ENCODE measurements at places on chromosomes 2 and 18.

DNA sequence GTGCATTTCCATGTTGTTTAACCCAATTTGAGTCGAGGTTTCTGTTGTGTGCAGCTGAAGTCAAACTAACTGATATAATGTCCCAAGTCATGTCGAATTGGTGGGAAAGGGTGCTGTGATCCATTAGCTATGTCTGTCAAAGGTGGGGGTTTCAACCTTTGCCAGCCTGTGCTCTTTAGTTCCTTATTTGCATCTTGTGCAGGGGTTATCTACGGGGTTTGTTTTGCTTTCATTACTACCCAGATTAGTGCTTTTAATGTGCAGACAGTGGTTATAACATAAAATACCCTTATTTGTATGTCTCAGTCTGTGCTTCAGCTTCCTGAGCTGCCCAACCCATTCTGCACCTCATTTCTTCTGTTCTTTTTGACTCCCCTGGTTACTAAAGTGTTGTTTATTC, 271.9 kb upstream of the CXCR4 start:
- no peak for DNase-seq

GRCh38 chr2:37671816-37672103, 318 bp upstream of the CDC42EP3 start:
- DNase-seq: no peak

DNA sequence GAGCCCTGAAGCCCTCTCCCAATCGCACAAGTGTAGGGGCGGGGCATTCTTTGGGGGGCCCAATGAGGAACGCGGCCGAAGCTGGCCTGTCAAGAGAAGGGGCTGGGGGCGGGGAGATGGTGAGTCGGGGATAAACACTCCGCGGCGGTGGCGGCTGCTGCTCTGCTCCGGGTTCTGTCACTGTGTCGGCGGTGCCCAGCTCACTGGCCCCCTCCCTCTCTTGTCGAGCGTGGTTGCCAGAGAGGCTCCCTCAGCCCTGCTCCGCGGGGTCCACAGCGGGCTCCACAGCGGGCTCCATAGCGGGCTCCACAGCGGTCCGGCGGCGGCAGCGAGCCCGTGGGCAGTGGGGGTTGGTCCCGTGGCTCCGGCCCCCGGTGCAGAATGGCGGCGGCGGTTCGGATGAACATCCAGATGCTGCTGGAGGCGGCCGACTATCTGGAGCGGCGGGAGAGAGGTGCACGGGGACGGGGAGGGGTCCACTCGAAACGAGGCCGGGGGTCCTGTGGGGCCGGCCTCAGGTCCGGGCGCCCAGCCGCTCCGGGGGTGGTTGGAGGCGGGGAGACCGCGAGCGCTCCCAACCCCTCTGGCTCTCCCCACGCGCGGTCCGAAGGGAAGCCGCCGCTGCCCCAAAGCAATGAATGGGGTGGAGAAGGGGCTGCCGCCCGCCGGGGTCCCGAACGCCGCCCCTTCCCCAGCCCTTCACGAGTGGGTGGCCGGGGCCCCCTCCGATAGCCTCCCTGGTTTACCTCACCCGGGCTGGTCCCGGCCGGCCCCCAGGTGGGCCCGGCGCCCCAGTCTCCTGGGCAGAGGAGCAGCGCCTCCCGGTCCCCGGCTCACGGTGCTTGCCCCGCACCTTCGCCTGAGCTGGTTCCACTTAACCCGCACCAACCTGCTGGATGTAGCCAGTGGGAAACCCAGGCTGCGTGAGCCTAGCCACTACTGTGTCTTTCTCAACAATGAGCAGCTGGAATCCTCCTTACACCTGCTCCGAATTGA, at the start of gene MXD1:
Gene MXD1, plus strand, starts transcription at position 160 of the 996 bp plus-strand sequence. Its CDS starts 222 bp downstream, at position 382.
- no peak for DNase-seq

- DNase-seq: no peak
Measured at GRCh38 chr2:222450021-222450420, 25.7 kb downstream of the SGPP2 start.

- no peak for DNase-seq
Measured at GRCh38 chr18:59087391-59087790, 52.3 kb upstream of the SEC11C start.

DNA sequence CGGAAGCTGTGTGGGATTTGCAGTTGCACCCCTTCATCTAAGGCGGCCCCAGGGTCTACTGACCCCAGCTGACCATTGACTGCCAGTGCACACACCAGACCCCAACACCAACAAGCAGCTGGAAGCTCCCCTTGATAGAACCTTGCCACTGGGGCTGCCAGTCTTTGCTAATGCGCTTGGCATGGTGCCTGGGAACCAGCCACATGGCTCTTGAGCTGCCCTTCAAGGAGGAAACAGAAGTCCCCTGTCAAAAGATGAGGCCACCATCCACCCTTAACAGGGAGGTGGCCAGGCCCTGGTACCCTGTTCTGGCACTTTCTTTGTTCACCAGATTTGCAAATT, 8.6 kb downstream of the ALPI start:
- DNase-seq: no peak

GRCh38 chr2:239750929-239751678, 274.0 kb downstream of the NDUFA10 start:
- DNase-seq: no peak

GRCh38 chr2:62604336-62604735, 98.3 kb upstream of the TMEM17 start:
- no peak for DNase-seq

DNA sequence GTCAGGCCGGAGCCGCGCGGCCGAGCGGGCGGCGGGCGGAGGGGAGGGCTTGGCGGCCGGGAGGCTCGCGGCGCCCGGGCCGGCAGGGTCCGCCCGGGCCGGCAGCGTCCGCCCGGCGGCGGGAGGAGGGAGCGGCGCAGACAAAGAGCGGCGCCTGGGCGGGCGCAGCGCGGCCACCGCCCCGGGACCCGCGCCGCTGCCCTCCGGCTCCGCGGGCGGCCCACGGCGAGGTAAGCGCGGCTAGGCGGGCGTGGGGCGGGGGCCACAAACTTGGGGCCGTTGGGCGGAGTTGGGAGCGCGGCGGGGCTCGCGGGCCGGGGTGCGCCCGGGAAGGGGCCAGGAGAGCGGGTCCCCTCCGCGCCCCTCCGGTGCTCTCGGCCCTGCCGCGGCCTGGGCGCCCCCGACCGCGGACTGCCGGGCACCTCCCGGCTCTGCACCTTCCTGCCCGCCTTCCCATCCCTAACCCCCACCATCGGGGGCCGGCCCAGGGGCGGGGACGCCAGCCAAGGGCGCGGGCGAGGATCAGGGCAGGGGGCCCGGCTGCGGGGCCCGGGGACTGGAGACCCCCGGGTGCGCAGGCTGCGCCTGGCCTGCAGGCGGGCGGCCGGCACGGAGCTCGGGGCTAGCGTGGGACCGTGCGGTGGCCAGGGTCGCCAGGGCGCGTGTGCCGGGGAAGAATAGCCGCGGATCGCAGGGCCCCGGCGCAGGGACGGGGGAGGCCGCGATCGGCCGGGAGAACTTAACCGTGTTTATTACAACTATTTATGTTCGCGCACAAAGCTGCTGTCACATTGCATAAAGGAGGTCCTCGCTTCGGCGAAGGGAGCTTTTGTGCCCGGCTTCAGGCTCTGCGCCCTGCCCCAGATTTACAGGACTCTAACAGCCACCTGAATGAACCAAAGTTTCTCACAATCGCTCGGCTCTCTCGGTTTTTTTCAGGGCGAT, at the start of gene NCK2:
Gene NCK2, plus strand, starts transcription at position 4 of the 945 bp plus-strand sequence. CDS start 110,152 bp downstream, outside the sequence.
- no peak for DNase-seq

DNA sequence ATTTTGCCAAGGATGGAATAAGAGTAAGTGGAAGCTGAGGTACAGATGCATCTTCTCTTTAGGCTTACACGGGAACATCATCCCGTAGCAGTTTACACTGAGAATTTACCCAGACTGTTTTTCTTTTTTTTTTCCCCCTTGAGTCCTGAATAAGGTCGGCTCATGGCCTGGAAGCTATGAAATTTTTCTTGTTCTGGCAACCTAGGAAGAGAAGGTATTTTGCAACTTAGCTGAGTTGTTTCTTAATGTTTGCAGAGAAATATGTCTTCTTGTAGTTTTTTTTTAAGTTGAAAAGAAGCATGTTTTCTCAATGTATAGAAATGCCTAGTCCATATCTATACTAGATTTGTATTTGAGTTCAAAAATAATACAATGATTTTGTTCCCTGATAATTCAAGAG, 712.5 kb downstream of the TDRD15 start:
- no peak for DNase-seq

GRCh38 chr2:45897842-45898241, 246.4 kb downstream of the PRKCE start:
- no peak for DNase-seq

DNA sequence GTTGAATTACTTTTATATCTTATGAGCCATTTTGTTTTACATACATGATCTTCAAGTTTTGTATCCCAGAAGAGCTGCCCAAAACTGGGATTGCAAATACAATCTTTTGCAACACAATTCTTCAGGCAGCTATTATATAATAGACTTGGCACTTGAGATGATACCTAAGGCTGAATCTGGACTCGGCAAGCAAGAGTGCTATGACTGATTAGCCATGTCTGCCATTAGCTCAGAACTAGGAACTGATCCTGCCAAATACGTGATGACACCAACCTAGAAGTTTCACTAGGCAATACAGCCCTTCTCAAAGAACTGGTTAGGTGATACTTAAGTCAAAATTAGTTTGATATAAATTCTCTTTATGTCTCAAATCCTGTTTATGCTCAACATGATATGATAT, 619.6 kb downstream of the CPS1 start:
- no peak for DNase-seq

DNA sequence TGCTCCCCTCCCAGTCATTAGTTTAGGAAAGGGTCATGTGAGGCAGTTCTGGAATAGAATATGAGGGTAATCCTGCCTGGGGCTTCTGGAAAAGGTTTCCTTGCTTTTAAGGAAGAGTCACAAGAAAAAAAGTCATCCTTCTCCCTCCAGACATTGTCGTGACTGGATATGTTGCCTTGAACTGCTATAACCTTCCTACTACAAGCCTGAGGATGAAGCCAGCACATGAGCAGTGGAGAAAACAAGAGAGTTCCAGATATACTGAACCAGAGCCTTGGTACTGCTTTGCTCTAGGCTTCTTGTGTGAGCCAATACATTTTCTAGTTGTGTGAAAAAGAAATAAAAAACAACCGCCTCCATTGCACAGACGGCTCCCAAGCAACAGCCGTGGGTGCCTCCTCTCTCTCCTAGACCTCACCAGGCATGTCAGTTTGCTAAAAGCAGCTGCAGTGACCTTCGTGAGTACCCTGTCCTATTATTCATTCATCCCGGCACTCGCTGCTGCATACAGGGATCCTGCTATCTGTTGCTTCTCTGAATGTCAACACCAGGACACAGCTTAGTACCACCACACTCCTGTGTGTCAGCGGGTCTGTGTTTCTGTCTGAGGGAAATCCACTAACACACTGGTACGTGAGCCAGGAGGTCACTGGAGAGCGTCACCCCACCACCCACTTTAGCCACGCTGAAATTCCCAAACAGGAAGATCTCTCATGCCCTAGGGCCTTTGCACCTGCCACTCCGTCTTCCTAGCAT, 186.7 kb downstream of the KLHL29 start:
- DNase-seq: no peak

DNA sequence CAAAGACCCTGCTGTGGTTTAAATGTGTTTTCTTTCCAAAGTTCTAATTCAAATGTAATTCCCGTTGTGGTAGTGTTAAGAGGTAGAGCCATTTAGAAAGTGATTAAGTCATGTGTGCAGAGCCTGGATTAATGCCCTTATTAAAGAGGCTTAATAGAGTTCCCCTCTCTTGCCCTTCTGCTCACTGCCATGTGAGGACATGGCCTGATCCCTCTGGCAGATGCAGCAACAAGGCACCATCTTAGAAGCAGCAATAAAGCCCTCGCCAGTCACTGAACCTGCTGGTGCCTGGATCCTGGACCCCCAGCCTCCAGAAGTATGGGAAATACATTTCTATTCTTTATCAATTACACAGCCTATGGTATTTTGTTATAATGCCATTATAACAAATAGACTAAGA, 485.2 kb downstream of the DCDC2C start:
- no peak for DNase-seq

GRCh38 chr2:237223201-237223861, 137.6 kb downstream of the COPS8 start:
- peak; percentile 16 for DNase-seq

GRCh38 chr2:28232295-28232694, 160.4 kb upstream of the FOSL2 start:
- no peak for DNase-seq

- no peak for DNase-seq
Measured at GRCh38 chr2:8543383-8544170, 138.3 kb upstream of the ID2 start.

- no peak for DNase-seq
Measured at GRCh38 chr18:32877371-32877770, 104.5 kb upstream of the KLHL14 start.

GRCh38 chr18:61335684-61336555, 2.7 kb downstream of the CDH20 start:
- no peak for DNase-seq

DNA sequence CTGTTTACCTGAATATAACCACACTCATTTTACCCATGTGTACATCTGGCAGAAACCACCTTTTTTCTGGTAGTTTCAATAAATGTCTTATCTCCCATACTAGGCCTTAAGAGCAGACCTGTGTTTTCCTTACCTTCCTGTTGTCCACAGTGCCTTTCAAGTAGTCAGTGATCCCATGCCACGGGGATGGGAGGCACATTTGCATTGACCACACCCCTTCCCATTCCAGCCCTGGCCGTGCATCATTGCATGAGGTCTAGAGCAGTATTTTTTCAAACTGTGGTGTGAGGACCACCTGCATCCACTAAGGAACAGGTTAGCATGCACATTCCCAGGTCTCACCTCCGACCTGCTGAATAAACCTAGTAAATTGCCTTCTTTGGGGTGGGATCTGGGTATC, 165.2 kb upstream of the FOSL2 start:
- DNase-seq: no peak
